Fibroblast of upper back skin (primary cell): ENCODE measurements at places on chromosomes 12 and 14.

- peak; percentile 81 for DNase-seq
These were observed 447.5 kb downstream of the ADAMTS20 start for GRCh38 chr12:43104494-43104893.

DNA sequence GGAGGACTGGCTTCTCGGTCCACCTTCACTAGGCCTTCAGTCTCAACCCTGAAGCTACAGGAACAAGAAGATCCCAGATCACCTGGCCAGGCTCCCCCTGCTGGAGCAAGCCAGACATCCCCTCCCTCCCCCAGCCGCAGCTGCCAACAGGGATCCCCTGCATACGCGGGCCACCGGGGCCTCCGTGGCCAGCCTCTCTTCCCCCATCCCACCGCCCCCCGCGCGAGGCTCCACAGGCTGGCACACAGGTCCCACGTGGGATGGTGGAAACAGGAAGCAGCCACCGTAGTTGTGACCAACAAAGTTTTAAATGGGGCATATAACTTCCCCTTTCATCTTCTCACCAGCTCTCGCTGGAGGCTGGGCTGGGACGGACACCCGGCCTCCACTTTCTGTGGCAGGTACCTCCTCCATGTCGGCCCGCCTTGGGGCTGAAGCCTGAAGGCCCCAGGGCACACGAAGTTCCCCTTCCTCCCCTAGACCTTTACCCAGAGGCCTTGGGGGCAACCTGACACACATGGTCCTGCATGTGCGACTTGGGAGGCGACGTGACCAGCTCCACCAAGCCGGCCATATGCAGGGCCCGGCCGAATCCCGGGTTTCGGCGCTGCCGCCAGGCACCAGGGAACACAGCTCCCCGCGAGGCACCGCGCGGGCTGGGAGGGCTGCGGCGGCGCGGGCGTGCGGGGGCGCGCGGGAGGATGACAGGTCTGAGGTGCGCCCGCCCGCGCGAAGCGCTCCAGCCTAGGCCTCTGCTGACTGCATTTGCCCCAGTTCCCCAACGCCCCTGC lies 44.4 kb upstream of the PNMA1 start:
- DNase-seq: peak; percentile 56

DNA sequence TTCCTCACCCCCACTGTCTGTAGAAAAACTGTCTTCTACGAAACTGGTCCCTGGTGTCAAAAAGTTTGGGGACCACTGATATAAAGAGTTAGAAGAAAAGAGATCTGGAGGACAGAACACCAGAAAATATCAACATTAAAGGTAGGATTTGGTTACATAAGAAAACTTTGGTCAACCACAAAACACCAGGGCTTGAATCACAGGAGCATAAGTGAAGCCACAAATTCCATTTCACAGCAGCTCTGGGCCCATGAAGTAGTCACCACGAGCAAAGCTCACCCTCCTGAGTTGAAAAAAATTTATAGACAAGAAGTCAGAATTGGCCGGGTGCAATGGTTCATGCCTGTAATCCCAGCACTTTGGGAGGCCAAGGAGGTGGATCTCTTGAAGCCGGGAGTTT lies 19.4 kb downstream of the RALGAPA1 start:
- DNase-seq: peak; percentile 52

DNA sequence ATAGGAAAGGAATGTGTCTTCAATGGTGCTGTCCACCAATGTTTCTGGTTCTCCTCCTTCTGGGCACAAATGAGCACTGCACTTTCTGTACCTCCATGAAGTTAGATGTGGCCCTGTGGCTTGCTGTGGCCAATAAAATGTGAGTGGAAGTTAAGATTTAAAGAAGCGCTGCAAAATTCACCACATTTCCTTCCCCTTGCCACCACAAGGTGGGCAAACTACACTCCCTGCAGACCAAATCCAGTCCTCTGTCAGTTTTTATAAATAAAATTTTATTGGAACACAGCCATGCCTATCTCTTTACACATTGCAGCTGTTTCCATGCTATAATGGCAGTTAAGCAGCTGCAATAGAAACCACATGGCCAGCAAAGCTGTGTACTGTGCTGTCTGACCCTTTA lies 141.4 kb upstream of the TMPO start:
- no peak for DNase-seq

- no peak for DNase-seq
These were observed 60.9 kb downstream of the MAP1LC3B2 start for GRCh38 chr12:116620124-116620491.

- DNase-seq: no peak
These were observed 112.6 kb downstream of the CALM1 start for GRCh38 chr14:90509403-90509802.

- DNase-seq: no peak
These were observed 57.2 kb upstream of the JDP2 start for GRCh38 chr14:75370416-75371205.

GRCh38 chr14:42884100-42884499 lies 1277.4 kb downstream of the LRFN5 start:
- peak; percentile 86 for DNase-seq

DNA sequence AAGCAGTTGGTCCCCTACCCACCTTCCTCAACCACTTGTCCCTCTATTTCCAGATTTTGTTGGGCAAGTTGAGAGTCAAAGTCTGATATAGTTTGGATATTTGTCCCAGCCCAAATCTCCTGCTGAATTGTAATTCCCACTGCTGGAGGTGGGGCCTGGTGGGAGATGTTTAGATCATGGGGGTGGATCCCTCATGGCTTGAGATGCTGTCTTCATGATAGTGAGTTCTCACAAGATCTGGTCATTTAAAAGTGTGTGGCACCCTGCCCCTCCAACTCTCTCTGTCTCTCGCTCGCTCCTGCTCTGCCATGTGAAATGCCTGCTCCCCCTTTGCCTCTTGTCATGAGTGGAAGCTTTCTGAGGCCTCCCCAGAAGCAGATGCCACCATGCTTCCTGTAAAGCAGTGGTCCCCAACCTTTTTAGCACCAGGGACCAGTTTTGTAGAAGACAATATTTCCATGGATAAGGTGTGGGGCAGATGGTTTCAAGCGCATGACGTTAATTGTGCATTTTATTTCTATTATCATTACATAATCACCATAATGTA lies 37.3 kb upstream of the BCL11B start:
- DNase-seq: no peak
